ENCODE measurements at places on chromosomes 3 and 15.

- no peak for DNase-seq
Measured at GRCh38 chr3:45509768-45510129, 84.8 kb upstream of the LIMD1 start.

DNA sequence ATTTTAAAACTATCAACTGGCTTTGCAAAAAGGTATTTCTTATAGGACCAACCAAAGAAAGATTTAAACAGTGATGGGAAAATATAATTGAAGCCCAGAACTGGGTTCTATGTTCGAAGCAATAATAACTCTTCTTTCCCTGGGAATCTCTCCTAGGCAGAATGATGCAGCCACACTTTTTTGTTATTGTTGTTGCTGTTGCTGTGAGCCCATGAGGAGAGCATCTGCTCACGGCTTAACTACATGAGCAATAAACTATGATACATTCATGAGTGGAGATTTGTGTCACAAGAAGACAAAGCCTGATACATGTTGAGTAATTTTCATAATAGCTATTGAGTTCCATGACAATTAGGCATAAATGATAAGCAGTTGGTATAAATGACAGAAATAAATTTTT is 80.5 kb downstream of the CRTC3 start:
- no peak for DNase-seq

- DNase-seq = no peak
Measured at GRCh38 chr3:162353414-162353813, 856.8 kb downstream of the OTOL1 start.

GRCh38 chr15:31427411-31427810 is 100.8 kb downstream of the KLF13 start:
- DNase-seq = no peak

DNA sequence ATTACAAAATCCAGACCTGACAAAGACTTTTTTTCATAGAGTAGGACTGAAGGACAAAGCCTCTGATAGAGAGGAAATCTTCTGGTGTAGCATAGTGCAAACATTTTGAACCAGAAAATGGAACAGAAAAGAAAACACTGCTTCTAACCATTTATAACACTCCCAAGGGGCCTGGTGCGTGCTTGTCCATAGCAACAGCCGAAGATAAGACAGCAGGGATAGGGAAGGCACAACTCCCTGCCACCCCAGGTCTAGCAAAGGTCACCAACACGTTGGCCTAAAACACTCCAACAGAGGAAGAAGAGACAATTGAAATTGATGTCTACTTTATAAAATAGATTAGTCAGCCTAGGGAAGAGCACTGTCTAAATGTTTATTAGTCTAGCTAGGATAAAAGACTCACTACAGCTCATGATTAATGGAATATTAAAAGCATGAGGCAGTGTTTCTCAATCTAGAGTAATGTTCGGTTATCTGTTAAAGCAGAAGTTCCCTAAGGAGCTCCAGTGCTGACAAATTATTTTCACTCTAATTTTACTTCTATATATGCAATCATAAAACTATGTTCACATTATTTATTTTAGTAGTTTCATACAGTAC is 145.2 kb downstream of the P3H2 start:
- DNase-seq = no peak

DNA sequence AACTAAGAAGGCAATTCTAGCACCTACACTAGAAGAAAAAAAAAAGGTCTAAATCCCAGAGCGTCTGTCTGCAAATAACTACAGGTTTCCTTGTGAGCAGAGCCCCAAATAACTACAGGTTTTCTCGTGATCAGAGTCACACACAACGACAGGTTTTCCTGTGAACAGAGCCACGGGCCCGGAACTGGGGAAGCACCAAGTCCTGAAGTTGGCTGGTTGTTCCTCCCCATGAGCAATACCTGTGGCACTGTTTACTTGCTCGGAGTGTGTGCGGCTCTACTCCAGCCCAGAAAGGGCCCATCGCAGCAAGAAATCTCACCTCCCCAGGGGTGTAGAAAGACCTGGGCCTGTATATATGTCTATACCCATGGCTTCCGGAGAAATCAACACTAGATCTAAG is 644 bp upstream of the MASP1 start:
- no peak for DNase-seq

DNA sequence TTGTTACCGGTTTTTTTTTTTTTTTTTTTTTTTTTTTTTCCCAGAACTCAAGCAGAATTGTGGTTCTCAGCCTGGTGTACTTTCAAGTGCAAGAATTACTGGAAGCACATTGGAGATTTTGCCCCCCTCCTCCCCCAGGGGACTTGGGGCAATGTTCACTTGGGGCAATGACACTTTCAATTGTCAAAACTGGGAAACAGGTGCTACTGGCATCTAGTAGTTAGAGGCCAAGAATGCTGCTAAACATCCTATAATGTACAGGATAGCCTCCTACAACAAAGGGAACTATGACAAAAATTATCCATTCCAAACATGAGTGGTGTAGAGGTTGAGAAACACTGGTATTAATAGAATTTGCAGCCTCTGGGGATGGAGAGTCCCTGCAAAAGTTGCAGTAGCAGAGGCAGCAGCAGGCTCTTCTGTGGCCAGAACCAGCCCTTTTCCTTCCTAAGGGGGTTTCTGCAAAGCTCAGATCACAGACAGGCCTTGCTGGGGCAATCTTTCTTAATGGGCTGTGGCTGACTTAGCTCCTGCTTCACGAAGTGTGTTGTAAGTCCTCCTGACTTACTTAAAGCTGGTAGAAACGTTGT is 144.3 kb upstream of the MRPS22 start:
- no peak for DNase-seq

DNA sequence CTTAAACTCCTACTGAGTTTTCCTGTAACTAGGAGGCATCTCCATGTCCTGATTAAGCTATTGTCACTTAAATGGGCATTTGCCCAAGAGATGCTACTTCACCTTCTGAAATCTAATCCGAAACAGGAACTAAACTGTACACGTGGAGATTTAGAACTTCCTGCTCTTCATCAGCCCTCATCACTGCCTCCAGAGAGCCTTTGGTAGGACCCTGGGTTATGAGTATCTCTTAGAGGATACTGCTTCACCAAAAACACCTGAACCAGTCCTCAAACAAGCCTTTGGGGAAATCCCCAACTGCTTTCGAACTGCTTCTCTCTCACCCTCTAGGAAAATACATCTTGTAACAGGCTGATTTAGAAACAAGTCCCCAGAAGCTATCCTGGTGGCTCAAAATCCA is 320.3 kb downstream of the GAP43 start:
- no peak for DNase-seq

DNA sequence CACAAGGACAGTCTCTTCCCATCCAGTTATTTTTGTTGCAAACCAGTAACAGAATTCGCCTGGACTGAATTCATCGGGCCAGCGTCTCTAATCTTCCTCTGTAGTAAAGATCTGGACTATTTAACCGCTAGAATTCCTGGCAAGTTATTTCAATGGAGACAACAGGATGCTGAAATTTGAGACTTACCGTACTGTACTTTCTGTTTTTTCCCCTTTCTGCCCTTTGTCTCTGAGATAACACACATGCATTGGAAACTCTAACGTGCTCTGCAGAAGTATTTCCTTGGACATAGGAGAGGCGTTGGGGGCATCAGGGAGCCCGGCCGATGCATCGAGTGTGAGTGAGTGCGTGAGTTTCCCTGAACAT is 61.5 kb downstream of the ASB7 start:
- DNase-seq = no peak

- DNase-seq = no peak
Measured at GRCh38 chr3:155217591-155217990, 75.9 kb downstream of the STRIT1 start.

DNA sequence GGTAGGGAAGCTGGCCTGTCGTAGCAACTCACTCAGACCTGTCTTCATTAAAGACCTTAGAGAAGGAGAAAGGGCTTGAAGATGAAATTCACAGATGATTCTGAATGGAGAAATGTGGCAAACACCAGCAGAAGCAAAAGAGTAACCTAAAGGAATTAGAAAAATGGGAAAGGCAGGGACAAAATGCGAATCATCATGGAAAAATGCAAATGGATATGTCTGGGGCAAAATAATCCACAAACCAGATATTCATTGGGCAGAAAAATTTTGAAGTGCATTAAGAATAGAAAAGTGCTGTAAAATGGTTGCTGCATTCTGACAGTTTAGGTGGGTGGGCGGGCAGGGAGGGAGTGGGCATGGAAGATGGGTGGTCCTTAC is 156.9 kb upstream of the RASGRP1 start:
- no peak for DNase-seq

DNA sequence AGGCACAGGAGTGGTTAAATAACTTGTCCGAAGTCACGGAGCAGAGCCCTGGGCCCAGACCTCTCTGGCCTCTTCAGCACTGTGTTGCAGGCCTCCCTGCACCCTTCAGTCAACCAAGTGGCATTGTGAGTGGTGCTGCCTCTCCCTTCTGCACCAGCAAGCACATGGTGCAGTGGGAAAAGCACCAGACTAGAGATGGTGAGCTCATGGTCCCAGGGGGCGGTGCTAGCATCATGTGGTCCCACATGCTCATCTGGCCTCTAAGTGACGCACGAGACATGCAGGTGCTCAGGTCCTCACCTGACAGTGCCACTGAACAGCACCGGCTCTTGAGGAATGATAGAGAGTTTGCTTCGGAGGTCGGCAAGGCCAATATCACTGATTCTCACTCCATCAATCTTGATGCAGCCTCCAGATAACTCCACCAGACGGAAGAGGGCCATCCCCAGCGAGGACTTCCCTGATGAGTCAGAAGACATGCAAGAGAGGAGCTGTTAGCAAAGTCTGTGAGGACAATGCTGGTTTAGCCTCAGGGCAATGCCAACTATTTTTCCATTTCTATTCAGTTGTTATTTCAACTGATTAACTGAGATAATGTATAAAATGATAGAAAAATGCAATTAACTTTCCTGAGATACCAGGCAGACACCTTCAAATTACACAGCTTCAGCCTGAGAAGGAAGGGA is 53.1 kb upstream of the PARL start:
- DNase-seq = no peak
